IPS DF 19.7 (cell line): ENCODE measurements at places on chromosomes 7 and 10.

- peak; percentile 40 for DNase-seq
Measured at GRCh38 chr7:22082553-22082885, 136.8 kb upstream of the CDCA7L start.

DNA sequence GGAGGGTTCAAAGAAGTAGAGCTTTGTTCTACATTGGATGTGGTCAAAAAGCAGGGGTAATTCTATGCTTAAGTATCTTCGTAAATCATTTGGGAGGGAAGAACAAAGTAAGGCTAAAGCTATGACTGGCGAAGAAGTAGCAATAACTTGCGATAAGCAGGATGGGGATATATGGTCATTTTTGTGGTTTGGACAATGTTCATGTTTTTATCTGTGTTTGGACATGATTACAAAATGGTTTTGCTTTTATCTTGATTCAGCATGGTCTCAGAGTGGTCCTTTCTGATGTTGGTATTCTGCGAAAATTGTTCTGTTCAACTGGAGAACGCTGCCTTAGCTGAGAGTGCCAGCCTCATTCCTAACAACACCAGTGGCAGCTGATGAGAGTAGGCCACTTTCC is 208.8 kb downstream of the SEMA3A start:
- no peak for DNase-seq

DNA sequence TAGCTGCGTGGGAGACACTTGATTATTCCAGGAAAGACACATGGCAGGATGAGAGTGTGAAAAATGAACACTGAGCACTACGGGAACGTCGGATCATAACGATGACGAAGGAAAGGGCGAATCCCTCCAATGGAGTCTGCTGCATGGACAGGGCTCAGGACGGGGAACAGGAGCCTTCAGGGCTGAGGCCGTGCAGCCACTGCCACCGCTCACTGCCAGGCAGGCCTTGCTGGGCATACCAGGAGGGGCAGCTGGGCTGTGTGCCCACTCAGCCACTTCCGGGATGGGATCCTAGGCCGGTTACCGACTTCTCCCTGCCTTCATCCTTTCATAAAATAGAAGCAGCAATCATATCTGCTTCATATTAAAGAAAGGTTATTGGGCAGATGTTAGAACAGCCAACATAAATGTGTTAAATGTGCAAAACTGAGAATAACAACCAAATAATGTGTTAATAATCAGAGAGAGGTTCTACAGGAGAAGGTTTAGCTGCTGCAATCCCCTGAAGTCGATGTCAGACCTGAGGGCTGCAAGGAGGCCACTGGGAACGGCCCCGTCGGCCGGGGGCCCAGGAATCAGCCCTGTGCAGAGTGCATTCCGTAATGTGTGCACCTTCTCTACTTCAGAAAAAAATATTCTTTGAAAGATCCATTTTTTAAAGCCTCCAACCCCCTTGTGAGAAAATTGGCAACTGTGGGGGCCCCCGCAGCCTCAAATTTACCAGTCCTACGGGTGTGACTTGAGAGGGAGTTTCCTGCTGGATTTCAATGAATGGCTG is 63.6 kb downstream of the ADARB2 start:
- DNase-seq, result no peak

GRCh38 chr7:107147464-107148393 is 21.1 kb upstream of the HBP1 start:
- no peak for DNase-seq

DNA sequence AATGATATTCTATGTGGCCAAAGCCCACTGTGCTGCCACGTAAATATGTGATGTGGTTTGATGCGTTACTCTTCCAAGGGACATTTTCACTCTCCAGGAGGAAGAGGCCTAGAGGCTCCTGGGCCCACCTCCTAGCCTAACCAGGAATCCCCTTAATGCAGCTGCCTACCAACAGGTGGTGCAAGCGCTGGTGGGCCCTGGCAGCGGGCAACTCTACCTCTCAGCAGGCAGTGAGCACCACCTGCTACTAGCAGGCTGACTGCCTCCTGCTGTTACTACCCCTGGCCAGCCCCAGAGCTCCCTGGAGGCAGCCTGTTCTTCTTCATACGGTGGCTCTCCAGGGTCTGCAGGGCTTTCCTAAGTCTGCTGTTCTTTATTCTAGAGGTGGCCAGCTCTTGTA is 62.8 kb downstream of the CDH23 start:
- no peak for DNase-seq

DNA sequence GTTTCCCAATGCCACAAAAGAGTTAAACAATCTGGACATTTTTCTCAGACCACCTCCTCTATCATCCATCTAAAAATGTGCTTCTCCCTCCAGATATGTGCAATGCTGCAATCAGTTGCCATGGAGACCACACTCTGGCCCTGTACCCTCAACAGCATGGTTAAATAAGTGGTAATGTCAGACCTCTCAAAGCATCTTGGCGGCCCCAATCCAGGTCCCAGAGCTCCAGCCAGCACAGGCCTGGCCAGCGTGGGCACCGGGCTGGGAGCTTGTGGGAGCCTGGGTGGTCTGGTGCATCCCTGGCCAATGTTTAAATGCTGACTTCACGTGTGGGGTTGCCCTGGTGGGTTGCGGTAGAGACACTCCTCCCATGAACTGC is 362.9 kb upstream of the ZNF32 start:
- DNase-seq, result no peak

- DNase-seq, result no peak
Measured at GRCh38 chr7:51647931-51648351, 331.3 kb upstream of the COBL start.

GRCh38 chr7:3880228-3880987 is 579.4 kb downstream of the SDK1 start:
- no peak for DNase-seq

DNA sequence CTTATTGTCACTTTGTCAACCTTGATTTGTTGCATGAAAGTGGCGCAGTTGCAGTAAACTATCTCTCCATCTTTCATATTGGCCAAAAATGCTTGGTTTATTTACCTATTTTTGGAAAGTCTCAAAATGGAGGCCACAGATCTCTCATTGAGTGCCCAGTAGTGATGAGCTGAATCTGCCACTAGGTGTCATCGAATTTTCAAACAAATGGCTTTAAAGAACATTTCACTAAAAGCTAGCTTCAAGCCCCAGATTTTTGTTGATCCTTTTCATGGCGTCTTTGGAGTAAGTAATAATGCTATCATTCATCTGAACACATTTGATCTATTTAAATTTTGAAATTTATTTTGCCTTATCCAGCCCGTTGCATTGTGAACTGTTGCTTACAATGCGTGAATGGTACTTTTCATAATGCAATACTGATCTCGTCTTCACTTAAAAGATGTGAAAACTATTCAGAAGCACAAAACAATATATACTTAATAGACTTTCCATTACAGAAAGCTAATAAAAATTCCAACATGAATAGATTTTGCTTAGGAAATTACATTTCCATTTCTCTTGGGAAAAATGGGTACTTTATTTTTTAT is 236.2 kb downstream of the DNAJB9 start:
- DNase-seq, result no peak

DNA sequence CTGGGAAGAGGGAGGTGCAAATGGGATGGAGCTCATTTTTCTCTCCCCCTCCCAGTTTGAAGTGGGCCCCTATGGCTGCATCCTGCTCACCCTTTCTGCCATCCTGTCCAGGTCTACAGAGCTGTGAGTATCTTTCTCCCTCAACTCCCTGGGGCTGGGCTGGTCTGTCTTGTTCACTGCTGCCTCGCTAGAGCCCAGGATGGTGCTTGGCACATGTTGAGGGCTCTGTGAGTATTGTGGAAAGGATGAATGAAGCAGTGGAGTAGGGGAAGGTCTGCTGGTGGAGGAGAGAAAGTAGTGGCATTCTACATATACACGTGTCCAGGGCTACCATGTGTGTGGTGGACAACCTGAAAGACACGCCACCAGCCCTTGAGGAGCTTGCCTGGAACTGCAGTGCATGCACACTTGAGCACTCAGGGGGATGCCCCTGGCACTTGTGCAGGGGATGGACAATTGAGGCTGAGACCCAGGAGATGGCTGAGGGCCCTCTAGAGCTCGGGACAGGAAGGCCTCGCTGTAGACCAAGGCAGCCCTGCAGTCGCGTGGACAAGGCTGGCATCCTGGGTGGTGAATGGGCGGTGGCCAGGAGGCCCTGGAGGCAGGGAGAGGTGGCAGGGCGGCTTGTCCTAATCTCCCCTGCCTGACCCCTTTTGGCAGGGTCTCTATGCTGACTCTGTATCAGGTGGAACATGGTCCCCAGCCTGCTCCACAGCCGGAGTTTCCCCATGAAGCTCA is 52.3 kb upstream of the AQP1 start:
- DNase-seq, result no peak

GRCh38 chr7:112422842-112423496 is 27.3 kb upstream of the IFRD1 start:
- peak; percentile 54 for DNase-seq

DNA sequence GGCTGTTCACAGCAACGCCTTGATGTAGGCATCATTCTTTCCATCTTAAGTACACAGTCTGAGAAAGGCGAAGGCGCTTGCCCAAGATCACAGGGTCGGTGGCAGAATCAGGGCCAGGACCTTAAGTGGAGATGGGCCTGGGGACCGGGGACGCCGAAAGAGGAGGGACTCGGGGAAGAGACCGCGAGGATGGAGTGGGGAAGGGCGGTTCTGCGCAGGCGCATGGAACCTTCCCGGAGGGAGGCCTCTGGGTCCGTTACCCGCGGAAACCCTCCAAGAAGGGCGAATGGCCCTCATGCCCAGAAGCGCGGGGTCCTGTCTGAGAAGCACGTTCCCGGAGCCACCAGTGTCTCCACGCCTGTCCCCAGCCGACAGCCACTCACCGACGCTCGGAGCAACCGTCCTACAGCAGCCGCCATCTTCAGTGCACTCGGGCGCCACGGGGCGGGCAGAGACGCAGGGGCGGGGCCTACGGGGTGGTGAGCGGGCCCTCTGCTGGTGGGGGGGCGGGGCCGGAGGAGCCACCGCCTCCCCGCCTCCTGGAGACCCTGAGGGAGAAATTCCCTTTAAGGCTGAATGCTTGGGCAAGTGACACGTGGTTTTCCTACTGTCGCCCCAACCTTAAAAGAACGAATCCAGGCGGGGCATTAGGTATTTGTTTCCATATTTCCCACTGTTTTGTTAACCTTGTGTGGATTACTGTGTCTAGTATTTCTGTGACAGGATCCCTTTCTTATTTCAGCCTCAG is at the start of gene PRDX3:
Gene PRDX3, minus strand, starts transcription at position 441 of the 748 bp plus-strand sequence. Its CDS starts 22 bp downstream, at position 419.
- peak; percentile 57 for DNase-seq

DNA sequence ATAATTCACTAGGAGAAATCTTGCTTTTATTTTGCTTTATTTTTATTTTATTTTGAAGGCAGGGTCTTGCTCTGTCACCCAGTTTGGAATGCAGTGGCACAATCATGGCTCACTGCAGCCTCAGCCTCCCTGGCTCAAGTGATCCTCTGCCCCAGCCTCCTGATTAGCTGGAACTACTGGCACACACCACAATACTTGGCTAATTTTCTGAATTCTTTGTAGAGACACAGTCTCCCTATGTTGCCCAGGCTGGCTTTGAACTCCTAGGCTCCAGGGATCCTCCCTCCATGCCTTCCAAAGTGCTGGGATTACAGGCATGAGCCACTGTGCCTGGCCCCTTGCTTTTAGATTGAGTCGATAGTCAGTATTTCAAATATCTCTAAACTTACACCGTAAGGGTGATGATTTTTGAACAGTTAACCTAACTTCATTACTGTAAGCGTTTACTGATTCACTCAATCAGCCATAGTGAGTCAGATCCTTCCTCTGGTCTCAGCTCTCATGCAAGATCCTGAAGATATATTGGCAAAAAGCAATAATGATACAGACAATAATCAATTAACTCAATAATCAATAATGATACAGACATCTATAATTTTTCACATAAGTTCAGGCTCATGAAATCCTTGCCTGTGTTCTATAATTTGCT is 239.5 kb downstream of the KIAA1217 start:
- DNase-seq, result no peak

- DNase-seq, result no peak
Measured at GRCh38 chr7:155009570-155010157, 6.7 kb upstream of the PAXIP1 start.

GRCh38 chr10:131743190-131744151 is 157.3 kb upstream of the PPP2R2D start:
- no peak for DNase-seq

- no peak for DNase-seq
Measured at GRCh38 chr10:13404791-13405190, 56.7 kb upstream of the SEPHS1 start.

DNA sequence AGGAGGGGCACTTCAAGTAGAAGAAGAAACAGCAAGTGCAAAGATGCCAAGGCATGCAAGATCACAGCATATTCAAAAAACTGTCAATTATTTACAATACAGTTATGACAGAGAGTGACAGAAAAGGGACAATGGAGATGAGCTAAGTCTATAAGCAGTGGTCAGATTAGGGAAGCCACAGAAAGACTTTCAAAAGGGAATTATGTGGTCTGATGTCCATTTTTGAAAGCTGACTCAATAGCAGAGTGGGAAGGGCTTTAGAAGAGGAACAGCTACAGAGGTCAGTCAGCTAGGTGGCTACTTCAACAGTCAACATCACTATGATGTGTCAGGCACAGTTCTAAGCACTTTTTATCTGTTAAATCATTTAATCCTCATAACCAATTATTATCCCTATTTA is 45.2 kb upstream of the SPOCK2 start:
- no peak for DNase-seq

- no peak for DNase-seq
Measured at GRCh38 chr7:47458057-47458456, 123.9 kb downstream of the TNS3 start.

- DNase-seq, result no peak
Measured at GRCh38 chr10:24367688-24368087, 158.8 kb downstream of the KIAA1217 start.

- no peak for DNase-seq
Measured at GRCh38 chr10:15745751-15746150, 26.0 kb upstream of the ITGA8 start.

- no peak for DNase-seq
Measured at GRCh38 chr7:124723012-124723411, 42.6 kb downstream of the GPR37 start.

- DNase-seq, result no peak
Measured at GRCh38 chr10:123512901-123513775, 153.0 kb upstream of the GPR26 start.

DNA sequence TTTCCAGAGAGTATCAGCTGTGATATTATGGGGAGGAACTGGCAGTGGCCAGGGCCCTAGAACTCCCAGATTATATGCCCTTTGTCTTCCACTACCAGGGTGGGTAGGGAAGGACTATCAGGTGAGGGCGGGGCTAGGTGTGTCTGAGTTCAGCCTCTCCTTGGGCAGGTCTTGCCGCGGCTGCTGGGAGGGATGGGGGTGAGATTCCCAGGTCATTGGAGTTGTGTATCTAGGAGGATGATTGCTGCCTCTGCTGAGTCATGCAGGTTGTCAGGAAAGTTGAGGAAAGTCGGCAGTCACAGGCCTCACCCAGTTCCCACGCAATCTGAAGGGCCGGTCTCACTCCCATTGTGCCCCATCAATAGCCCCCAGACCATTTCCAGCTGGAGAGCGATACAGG is 185.2 kb downstream of the DKK1 start:
- DNase-seq, result no peak

DNA sequence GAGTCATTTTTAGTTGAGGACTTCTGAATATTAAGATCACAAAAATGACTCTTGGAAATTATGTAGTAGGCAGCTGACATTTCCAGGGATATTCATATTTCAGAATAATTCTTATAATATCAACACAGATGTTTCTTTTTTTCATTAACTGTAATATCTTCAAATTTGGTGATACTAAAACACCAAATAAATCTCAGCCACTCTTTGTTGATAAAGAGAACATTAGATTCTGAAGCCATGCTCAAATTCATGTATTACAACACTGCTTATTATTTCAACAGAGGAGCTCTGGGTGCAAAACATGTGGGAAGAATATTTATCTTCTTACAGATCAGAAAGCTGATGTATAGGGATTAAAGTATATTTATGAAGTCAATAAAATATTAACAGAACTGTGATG is 355.4 kb downstream of the CRPPA start:
- no peak for DNase-seq
